MM.1S (cell line): ENCODE measurements at places on chromosomes 11 and 22.

DNA sequence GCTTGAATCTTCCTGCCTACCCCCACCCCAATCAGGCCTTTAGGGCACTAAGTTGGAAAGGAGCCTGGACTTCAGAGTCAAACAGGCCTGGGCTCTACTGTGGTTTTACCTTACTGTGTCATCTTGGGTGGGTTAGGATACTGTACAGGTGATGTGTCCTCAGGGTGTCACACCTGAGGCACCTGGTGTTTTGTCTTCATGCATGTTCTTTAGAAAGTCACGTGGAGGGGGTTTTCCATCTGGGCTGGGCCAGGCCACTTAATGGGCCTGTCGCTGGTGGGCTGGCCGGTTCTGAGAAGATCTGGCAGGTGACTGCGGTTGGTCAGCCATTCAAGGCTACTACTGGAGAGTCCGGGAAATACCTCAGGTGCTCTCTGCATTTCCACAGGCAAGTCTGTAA lies 92.6 kb downstream of the SWAP70 start:
- no peak for DNase-seq

DNA sequence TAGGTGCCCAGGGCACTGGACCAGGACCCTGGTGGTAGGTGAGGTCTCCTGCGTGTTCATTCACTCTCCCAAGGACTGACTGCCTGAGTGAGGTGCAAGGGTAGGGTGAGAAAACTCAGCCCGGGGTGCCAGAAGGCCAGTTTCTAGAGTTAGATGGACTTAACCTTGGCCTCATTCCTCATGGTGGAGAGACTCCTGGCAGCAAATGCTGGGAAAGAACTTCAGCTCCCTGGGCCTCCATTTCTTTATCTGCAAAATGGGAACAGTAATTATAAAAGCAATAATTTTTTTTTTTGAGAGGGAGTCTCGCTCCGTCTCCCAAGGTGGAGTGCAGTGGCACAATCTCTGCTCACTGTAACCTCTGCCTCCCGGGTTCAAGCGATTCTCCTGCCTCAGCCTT lies 47.7 kb downstream of the TRIOBP start:
- DNase-seq: no peak

DNA sequence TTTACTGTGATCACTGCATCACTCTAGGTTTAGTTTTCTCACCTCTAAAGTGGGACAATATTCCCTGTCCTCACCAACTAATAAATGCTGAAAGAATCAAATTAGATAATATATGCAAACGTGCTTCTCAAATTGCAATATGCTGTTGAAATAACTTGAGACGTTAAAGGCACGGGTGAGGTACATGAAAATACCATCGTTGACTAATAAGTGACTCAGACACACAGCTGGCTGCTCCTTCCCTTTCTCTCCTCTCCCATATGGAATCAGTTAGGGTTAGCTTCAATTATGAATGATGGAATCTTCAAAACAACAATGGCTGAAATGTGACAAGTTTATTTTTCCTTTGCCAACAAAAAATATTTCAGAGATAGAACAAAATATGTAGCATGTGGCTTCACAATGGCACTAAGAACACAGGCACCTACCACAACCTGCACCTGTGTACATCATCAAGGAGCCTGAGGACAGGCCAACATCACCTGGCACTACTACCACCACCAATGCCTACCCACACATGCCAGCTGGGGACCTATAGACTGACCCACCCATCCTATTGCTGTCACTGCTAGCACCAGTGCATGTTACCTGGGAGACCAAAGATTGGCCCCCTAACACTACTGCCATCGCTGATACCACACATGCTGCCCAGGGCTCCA lies 13.7 kb downstream of the GDPD4 start:
- no peak for DNase-seq

DNA sequence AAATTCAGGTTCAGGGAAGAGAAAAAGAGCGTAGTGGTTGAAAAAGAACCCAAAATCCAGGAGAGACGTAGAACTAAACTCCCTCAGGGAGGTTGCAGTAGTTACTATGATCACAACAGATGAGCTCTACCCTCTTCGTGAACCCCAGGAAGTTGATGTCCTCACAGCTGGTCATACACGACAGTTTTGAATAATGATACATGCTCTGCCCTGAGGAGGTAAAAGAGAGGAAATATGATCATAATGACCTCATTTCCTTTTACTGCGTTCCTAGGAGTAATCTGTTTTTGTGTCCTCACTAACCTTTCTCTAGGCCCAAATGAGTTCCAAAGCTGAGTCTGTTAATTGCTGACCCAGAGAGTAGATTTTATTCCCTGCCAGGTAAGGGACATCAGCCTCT lies 1.3 kb downstream of the PATE2 start:
- no peak for DNase-seq

DNA sequence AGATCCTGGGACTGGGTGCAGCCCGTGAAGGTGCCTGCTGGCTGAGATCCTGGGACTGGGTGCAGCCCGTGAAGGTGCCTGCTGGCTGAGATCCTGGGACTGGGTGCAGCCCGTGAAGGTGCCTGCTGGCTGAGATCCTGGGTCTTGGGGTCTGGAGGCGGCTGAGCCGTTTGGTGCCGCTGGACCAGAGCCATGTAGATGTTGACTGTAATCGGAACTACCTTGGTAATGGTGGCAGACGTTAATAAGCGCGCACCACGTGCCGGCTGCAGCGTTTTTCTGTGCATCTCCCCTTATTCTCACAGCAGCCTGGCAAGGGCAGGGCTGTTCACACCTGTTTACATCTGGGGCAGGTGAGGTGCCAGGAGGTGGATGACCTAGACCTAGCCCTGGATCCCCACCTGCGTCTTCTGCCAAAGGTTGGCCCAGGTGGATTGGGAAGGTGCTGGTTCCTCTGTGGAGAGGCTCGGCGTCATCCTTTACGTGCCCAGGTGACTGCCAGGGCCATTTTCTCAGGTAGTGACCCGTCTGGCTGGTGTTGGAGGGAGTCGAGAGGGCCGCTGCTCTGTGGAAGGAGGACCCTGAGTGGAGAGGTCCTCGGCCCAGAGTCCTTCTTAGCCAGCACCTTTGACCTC lies 382.5 kb downstream of the TBC1D22A start:
- no peak for DNase-seq

- no peak for DNase-seq
Observed at GRCh38 chr11:21603886-21604285, 589.0 kb upstream of the ANO5 start.

GRCh38 chr11:130616573-130616972 lies 168.1 kb downstream of the ADAMTS15 start:
- no peak for DNase-seq

- DNase-seq: no peak
Observed at GRCh38 chr22:30244066-30244465, 2.5 kb downstream of the LIF start.

GRCh38 chr11:38818720-38819119 lies 2220.7 kb upstream of the RAG2 start:
- DNase-seq: no peak

GRCh38 chr11:16795146-16795545 lies 56.7 kb downstream of the C11orf58 start:
- DNase-seq: no peak

DNA sequence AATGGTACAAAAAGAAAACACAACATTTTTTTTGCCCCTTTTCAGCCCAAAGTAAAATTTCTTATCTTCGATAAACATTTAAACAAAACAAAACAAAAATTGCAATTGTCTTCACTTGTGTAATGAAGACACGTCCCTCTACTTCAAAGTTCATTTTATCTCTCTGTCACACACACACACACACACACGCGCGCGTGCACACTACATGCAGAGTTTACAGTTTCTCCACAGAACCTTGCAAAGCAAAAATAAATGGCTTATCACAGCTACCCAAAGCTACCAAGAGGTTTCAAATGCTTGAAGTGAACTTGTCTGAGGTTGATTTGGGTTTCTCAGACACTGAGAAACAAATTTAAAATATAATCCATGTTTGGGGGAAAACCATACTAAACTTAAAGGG lies 72.3 kb downstream of the ETS1 start:
- no peak for DNase-seq

DNA sequence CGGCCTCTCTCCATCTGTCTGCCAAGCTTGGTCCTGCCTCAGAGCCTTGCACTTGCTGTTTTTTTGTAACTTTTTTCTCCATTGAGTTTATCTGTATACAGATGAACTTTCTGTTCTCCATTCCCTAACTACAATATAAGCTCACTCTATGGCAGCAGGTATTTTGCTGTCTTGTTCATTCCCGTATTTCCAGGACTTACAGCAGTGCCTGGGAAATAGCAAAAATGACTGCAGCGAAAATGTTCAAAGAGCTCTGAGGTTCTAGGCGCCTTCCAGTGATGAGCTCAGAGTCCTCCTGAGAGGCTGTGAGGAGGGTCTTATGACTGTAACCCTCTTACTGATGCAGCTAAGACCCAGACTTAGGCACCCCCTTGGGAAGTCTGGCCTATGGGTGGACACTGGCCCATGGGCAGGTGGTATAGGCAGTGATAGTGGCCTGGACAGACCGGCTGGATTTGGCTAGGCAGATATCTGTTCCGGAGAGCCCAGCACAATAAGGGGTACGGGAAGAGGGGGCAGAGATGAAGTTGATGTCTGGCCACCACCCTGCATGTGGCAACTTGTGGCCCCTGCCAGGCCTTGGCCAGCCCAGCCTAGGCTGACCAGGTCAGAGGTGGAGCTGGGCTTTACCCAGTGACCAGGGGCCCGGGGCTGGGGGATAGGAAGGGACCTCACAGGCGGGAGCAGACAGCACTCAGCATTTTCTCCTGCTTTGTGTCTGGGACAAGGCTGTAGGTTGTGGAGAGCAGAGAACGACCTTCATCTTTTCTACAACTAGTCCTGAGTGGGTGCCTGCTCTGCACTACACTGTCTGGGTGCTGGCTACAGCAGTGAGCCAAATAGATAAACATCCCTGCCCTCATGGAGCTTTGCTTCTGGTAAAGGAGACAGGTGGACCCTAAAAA lies 4.6 kb downstream of the ATF4 start:
- DNase-seq: no peak

DNA sequence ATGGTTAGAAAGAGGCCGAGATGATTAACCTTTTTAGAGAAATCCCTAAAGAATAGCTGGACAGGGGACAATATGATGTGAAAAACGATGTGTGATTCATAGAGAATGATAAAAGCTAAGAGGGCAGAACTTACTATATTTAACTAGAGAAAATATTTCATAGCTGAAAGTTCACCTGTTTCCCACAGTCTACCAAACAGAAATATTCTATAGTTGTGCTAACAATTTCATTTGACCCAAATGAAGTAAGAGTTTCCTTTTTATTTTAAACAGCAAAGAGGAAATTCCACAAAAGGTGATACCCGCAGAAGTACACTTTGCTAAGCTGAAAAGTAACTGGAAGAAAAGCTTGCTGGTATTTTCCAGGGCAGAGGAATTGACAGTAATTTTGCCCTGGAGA lies 26.7 kb downstream of the ALKBH8 start:
- no peak for DNase-seq

DNA sequence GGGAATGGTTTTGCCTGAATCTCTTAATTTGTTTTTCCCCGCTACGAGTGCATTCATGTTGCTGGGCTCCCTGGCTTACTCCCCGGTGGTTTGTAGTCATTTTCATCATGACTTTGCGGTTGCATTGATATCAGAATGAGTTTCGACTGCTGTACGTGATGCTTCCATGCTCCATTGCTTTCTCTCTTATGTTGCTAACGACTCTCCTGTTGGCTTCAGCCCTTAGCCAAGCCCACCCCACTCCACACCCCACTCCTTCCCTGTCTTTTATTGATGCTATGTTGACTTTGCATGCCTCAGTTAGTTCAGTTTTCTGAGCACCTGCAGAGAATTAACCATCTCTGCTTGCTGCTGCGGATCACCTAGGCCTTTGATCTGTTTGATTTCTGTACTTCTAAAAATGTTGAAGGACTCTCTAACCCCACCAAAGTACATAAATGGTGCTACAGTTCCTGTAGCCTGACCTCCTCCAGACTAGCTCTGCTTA lies 65.3 kb downstream of the ARFGAP2 start:
- DNase-seq: no peak

DNA sequence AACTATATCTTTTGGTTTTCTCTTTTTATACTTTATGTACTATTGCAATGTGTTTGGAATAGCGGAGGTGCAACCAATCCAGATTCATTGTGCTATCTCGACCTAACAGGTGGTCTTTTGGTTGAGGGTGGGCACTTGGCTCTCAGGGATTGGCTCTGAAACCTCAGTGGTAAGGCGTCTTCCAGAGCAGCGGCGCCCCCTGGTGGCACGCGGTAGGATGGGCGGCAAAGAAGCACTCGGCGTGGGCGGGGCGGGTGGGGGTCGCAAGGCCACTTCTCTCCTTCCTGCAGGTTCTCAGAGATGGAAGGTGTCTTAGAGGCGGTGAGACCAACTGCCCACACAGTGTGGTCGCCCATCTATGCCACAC lies 19.2 kb upstream of the PLET1 start:
- peak; percentile 55 for DNase-seq

DNA sequence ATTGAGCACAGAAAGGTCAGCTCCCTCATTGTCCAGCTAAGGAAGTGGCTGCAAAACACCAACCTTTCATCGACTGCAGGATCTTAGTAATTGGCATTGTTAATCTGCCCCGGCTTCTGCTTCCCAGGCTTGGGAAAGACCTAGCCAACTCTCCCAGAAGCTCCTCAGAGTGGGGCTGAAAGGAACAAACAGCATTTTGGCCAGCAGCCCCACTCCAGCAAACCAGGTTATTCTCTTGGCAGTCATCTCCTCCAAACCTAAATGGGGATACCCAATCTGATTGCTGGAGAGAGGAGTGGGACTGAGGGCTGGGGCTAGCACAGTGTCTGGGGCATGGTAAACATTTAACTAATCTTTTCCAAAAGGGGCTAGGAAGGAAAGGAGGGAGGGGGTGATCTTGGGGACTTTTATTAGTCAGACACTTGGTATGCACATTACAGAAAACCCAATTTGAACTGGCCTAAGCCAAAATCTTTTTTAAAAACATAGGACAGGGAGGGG lies 294.4 kb downstream of the MN1 start:
- DNase-seq: no peak

GRCh38 chr11:8098361-8098760 lies 17.4 kb downstream of the TUB start:
- no peak for DNase-seq

DNA sequence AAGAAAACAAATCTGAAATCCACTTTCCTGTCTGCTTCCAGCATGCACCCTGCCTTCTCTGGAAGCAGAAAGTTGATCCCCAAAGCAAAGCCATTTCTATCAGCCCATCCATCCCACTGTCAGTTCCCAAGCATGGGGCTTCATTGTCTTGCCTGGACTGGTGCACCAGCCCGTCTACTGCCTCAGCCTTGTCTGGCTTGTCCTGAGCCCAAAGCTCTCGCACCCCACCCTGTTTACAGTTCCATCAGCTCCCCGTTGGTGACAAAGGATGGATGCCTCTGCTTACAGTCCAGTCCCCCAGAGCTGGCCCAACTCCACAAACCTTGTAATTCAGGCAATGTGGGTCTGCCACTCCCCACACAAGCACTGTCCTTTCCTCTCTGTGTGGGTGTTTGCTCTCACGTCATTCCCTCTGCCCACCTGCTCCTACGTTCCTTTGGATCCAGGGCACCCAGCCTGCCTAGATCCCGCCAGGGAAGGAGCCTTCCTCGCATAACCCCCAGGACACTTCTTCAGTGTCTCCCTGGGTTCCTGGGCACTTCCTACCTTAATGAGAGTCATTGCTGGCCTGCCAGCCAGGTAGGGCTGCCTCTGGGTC lies 38.8 kb downstream of the FBLN1 start:
- DNase-seq: no peak
